ENCODE measurements at places on chromosomes 5 and 9.
A peak's percentile ranks its signal among the peaks of the same experiment; 100 is the strongest.

GRCh38 chr5:174837919-174838902 lies 113.8 kb downstream of the MSX2 start:
- no peak for DNase-seq

DNA sequence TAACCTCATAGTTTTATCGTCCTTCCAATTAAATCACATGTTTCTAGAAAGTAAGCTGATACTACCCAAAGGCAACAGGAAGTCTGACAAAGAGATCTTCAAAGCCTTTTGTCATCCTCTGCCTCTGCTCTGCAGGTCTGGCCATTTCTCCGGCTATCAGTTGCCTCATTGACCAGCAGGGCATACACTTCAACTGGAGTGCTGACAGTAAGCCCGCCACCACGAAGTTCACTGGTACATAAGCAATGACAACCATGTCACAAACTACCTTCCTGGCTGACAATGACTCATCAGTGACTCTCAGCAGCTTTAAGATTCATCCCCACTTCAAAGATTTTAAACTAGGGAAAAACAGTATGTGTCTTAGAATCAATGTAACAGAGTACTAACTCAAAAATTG lies 20.6 kb downstream of the SPTLC1 start:
- DNase-seq = no peak

DNA sequence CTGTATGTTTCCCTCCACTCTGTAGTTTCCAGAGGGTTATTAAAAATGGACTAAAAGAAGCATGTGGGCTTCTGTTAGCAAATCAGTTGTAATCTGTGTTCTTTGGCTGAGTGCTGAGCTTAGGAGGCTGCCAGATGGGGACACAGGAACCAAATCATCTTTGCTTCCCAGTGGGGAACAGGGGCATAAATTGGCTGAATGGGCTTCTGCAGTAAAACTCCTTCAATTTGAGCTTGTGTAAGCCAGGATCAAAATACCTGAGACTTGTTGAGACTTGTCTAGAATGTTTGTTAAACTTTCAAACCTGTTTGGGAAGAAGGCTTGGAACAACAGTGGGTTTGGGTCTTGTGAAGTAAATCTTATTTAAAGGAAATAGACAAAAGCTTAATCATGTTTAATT lies 32.2 kb upstream of the TNFAIP8 start:
- no peak for DNase-seq

DNA sequence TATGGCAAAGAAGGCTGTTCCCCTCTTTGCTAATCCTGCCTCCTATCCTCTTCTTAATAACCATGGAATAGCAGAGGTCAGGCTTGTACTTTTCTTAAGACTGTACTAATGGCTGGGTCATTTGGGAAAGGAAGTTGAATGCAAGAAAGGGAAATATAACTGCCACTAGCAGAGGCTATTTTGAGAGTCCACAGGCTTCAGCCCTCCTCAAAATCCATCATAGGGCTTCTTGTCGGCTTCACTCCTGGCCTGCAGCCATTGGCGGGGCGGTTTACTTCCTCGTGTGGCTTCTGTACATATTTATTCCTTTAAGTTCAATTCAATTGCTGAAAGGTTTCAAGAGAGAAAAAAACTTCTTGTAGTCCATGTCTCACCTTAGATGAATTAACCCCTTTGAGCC lies 2.8 kb upstream of the PARP8 start:
- no peak for DNase-seq

GRCh38 chr5:159156426-159157238 lies 52.7 kb downstream of the RNF145 start:
- peak; percentile 33 for DNase-seq

- peak; percentile 19 for DNase-seq
These were observed 1164.6 kb upstream of the CDH18 start for GRCh38 chr5:21152611-21153010.

DNA sequence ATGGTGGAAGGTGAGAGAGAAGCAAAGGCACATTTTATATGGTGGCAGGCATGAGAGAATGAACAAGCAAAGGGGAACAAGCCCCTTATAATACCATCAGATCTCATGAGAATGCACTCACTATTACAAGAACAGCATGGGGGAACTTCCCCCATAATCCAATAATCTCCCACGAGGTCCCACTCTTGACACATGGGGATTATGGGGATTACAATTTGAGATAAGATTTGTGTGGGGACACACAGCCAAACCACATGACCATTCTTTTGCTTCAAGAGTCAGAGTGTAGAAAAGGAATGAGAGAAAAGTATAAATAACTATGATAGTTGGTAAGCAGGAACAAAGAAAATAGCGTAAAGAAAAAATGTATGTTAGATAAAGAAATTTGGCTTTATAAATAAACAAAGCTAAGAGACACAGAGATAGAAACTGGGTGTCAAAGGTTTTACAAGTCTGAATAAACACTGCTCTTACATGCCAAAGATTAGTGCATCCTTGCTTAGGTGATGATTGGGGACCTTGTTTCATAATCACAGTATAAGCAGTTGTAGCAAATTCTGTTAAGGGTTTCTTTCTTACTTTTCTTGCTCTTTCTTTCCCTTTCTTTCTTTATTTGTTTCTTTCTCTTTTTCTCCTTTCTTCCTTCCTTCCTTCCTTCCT lies 91.9 kb upstream of the PAPPA start:
- no peak for DNase-seq

DNA sequence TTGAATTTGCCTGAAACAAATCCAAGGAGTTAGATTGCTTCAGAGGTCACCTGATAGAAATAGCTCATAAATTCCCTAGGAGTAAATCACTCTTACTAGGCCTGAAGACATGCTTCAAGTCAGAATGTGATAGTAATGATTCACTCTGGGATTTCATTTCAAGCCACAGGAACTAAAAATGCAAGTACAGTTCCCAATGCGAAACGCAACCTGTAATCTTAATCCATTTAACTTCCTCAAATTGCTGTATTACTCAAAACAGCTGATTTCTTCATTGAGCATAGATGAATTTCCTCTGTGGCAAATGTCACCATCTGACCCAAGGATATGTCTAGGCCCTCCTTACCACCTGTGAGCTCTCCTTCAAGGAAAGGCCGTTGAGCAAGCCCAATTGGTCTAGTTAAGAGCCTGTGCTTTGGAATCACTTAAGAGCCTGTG lies 32.1 kb upstream of the IL6ST start:
- no peak for DNase-seq

GRCh38 chr5:80468131-80468530 lies 19.8 kb upstream of the FAM151B start:
- DNase-seq = no peak

DNA sequence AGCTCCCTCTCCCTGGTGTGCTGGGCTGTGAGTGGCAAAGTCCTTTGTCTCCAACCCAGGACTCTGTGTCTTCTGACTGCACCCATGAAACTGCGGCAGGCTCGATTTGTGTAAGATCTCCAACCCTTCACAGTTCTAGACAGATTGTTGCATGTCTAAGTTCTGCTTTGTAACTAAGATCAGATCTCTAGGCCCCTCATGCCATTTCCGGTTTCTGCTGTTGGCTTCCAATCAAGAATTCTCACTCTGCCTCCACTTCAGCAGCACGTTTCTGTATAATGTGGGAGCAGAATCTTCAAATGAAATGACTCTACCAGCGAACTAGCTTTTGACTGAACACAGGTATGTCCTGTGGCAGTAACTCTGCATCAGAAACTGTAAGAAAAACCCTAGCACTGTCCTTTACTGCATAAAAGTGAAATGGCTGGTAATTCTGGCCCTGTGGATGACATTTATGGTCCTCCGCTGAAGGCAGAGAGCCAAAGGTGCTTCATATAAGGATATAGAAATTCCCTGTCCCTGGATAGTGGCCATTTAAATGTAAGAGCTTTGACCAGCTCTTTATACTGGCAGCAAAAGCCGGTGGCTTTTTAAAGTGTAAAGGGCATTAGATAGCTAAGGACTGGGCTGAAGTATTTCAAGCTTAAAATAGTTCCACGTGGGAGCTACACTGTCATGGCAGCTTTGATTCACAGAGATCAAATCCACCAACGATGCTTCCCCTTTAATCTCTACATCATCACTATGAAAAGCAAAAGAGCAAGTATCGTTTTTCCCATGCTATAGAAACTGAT lies 319.0 kb upstream of the CDH6 start:
- no peak for DNase-seq

- no peak for DNase-seq
These were observed 829.6 kb downstream of the TLR4 start for GRCh38 chr9:118533850-118534249.

DNA sequence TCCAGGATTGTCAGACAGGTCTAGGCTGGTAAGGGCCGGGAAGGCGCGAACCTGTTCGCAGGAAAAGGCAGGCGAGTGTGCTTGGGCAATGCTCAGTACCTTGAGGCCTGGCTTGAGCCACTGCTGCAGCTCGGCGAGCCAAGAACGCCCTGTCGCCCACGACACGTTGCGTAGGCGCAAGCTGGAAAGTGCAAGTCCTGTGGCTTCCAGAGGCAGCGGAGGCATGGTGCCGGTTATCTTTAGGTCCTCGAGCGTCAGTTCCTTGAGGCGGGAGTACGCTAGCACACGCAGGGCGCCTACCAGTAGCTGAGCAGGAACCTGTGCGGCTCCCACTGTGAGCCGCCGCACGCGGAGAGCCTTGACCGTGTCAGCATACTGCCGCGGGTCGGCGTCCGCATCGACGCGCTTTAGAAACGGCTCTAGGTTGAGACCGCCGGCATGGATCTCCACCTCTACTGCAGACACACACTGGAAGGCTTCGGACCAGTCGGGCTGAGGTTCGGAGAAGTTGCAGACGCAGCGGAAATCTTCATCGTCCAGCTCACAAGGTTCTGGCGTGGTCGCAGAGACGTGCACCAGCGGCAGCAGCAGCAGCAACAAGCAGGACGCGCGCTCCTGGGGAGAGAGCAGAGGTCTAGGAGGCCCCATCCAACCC lies 482 bp downstream of the CD14 start:
- peak; percentile 70 for DNase-seq

GRCh38 chr9:110814159-110814558 lies 145.6 kb downstream of the MUSK start:
- DNase-seq = no peak

DNA sequence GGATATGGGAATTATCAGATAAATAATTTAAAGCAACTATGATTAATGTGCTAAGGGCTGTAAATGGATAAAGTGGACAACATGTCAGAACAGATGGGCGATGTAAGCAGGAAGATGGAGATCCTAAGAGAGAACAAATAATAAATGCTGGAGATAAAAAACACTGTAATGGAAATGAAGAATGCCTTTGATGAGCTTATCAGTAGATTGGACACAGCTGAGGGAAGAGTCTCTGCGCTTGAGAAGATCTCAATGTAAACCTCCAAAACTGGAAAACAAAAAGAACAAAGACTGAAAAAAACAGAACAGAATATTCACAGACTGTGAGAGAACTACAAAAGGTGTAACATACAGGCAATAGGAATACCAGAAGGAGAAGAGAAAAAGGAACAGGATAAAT lies 102.5 kb downstream of the ANKRD55 start:
- DNase-seq = no peak

GRCh38 chr9:86600977-86601376 lies 246.8 kb upstream of the TUT7 start:
- no peak for DNase-seq

GRCh38 chr5:74192606-74193299 lies 447.8 kb downstream of the ENC1 start:
- no peak for DNase-seq

- no peak for DNase-seq
These were observed 199.1 kb upstream of the SLC30A5 start for GRCh38 chr5:68894673-68895072.

DNA sequence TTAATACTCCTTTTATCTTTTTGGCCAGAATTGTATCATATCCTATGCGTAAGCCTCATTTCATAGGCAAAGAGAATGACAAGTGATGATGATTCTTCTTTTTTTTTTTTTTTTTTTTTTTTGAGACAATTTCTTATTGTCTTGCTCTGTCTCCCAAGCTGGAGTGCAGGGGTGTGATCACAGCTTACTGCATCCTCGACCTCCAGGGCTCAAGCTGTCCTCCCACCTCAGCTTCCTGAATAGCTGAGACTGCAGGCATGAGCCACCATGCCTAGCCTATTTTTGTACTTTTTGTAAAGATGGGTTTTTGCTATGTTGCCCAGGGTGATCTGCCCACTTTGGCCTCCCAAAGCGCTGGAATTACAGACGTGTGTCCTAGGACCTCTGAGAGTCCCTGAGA lies 41.9 kb upstream of the C5orf24 start:
- no peak for DNase-seq

DNA sequence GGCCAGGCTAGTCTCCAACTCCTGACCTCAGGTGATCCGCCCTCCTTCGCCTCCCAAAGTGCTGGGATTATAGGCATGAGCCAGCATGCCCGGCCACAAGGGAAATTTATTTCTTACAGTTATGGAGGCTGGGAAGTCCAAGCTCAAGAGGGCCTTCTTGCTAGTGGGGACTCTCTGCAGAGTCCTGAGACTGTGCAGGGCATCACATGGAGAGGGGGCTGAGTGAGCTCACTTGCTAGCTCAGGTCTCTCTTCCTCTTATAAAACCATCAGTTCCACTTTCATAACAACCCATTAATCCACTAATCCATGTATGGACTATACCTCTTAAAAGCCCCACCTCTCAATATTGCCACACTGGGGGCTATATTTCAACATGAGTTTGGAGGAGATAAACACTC lies 5.1 kb upstream of the SPIN1 start:
- no peak for DNase-seq

DNA sequence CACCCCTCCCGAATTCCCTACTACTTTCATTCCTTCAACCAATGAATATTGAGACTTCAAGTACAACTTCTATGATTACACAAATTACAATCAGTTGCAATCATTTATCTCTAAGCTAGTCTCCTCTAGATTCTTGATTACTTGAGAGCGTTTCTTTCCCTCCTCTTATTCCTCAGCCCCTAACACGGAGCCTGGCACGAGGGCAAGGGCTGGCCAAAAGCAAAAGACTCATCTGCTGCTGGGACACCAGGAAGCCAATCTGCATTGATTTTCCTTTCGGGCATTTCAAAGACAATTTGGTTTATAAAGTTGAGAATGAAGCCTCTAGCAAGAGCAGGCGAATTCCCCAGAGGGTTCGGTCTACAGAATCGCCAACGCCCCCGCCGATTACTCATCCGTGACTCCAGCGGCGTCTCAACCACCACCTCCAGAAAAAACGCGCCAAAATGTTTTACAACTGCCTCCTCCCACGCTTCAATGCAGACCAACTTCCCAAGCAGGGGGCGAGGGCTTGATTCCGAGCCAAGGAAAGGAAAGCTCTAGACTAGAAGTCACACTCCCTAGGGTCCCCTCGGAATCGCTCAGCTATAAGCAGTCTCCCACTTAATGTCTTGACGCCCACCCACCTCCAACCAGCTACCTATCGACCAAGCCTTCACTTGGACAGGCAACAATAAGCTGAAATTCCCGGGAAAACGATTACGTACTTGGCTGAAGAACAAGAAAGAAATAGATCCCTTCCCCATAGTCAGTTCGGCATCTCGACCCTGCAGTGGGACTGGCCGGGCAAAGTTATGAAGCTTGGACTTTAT lies 1.5 kb downstream of the PCSK1 start:
- DNase-seq = no peak

- DNase-seq = no peak
These were observed 21.3 kb downstream of the HTR4 start for GRCh38 chr5:148633067-148633377.
